ENCODE measurements at places on chromosomes 5 and 9.

DNA sequence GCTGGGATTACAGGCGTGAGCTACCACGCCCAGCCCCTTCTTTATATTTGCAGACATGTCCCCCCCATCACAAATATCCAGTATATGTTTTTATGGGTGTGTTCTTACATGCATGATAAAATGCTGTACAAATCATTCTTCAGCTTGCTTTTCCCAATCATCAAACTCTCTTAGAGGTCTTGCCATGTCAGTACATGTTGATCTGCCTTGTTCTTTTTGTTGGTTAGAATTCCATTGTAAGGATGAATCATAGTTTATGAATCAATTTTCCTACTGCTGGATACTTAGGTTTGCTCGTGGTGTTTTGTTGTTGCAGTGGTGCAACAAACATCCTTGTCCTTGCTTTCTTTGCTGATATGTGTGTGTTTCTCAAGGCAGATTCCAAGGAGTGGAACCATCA lies 79.9 kb upstream of the NEURL1B start:
- no peak for DNase-seq

DNA sequence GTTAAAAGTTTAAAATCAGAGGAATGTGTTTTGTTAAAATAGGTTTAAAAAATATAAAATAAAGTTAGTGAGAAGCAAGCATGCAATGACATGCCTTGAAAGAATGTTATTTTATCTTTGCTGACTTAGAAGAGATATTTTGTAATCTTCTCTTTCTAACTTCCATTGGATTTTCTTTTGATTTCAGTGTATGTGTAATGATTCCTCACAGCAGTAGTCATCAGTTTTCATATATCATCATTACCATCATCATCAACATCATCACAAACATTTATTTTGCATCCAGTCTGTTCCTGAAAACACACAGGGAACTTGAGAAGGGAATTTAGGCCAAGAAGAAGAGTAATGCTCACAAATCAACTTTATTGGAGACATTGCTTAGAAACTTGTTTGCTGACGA lies 699.6 kb downstream of the TAF11L14 start:
- no peak for DNase-seq

GRCh38 chr5:175517824-175518450 lies 39.6 kb downstream of the SFXN1 start:
- DNase-seq, result peak; percentile 36

GRCh38 chr9:33287087-33287490 lies 3.2 kb upstream of the NFX1 start:
- peak; percentile 71 for DNase-seq

- no peak for DNase-seq
Measured at GRCh38 chr9:37939575-37940095, 35.7 kb upstream of the SLC25A51 start.

DNA sequence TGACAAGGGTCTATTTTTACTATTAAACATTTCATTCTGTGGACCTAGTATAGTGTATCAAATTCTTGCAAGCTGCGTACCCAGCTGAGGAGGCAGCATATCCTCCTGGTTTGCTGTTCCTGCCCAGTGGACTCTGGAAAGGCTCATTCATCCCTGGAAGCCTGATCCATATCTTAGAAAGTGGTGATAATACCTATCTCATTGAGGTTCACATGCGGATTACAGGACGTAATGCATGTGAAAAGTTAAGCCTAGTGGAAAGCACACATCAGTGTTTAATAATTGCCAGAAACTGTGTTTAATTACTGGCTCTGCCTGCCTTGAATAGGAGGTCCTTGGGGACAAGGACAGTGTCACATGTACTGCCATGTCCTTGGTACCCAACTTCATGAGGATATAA lies 132.0 kb downstream of the FGF10 start:
- no peak for DNase-seq

GRCh38 chr9:120156376-120156775 lies 423.6 kb downstream of the CDK5RAP2 start:
- DNase-seq, result no peak

GRCh38 chr5:167947306-167947705 lies 344.1 kb upstream of the WWC1 start:
- no peak for DNase-seq

DNA sequence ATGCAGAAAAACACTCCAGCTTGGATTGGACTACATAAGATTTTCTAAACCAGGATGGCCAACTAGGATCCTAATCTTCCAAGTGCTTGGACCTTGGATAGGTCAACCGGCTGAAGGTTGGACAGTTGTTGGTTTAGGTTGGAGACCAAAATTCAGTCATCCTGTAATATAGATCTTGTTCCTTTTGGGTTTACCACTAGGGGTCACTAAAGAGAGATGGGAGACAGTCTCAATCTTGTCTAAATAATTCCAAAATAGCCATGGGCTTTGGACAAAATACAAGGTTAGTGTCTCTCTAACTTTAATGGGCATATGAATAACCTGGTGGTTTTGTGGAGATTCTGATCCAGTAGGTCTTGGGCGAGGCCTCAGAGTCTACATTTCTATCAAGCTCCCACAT lies 148.7 kb upstream of the ERCC6L2 start:
- DNase-seq, result peak; percentile 61

DNA sequence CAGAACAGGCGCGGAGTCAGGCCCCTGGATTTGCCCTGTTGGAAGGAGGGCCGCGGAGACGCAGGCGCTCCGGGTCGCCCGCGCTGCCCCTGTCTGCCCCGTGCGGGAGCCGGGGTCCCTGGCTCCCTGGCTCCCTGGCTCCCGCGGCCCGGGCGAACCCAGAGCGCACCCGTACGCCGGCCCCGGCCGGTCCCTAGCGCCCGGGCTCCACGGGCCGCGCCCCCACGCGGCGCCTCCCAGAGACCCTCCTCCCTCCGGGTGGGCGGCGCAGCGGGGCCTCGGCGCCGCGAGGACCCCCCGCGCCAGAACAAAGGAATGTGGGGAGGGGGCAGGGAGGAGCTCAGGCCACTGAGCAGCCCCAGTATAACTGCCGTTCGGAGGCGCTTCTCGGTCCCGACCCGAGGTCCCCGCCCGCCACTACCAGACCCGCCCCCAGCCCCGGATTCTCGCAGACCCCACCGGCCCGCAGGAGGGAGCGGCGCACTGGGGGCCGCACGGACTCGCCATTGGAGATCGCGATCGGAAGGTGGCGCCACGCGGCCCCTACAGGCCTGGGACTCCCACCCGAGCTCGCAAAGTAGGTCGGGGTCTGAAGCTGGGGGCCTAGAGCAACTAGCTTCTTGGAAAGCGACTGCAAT lies 2.4 kb downstream of the NFIL3 start:
- DNase-seq, result peak; percentile 54

GRCh38 chr5:81212211-81212751 lies 20.8 kb upstream of the CKMT2 start:
- DNase-seq, result no peak

- peak; percentile 74 for DNase-seq
Measured at GRCh38 chr5:56088967-56089829, 94.4 kb upstream of the IL6ST start.

- no peak for DNase-seq
Measured at GRCh38 chr5:178462816-178463215, 127.4 kb downstream of the COL23A1 start.

DNA sequence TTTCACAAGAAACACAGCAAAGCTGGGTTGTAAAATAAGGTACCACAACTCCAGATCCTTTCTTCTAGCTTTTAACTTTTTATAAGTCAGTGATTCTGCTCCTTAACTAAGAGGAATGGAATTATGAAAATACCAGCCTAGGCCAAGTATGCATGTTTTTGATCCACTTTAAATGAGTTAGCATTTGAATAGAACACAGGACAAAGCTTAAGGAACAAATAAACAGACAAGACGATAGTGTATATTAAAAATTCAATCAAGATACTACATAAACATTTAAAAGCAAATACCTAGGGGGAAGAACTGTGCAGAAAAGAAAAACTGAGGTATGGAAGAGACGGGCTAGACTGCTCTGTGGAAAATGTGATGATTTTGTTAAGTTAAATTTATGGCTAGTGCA lies 200.7 kb downstream of the LURAP1L start:
- DNase-seq, result no peak
